COR-L47 (cell line): ENCODE measurements at places on chromosomes 7 and 10.

DNA sequence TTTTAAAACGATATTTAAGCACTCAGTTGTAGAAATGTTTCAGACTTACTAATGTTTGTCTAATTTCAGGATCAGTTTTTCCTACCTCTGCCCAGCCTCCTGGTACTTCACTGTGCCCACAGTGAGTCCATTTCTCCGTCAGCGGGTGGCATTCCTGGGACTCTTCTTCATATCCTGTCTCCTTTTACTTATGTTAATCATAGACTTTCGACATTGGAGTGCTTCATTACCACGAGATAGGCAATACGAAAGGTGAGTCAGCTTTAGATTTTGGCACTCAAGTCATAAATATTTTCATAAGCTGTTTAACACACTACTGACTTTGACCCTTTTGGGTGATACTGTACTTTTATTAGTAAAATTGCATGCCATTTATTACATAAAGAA, 2.1 kb downstream of the ENTPD7 start:
- DNase-seq = no peak

GRCh38 chr10:12811826-12812225, 189.7 kb downstream of the CCDC3 start:
- no peak for DNase-seq

- DNase-seq = no peak
Measured at GRCh38 chr10:125067764-125068163, 92.6 kb downstream of the CTBP2 start.

DNA sequence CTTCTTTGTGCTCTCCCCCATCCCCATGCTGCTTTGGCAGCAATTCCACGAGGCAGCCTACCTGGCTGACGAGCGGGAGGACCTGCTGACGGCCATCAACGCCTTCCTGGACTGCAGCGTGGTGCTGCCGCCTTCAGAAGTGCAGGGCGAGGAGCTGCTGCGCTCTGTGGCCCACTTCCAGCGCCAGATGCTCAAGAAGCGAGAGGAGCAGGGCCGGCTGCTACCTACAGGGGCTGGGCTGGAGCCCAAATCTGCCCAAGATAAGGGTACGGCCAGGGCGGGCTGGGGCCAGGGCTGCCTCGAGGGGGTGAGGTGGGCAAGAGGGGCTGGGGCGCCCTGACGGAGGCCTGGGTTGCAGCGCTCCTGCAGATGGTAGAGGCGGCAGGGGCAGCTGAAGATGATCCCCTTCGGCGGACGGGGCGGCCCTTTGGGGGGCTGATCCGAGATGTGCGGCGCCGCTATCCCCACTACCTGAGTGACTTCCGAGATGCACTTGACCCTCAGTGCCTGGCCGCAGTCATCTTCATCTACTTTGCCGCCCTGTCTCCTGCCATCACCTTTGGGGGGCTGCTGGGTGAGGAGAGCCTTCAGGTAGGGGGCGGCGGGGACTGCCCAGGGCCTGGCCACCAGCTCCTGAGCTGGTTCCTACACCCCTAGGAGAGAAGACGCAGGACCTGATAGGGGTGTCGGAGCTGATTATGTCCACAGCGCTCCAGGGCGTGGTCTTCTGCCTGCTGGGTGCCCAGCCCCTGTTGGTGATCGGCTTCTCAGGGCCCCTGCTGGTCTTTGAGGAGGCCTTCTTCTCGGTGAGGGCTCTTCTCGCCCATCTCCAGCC, 9.4 kb downstream of the FASTK start:
- DNase-seq = no peak

DNA sequence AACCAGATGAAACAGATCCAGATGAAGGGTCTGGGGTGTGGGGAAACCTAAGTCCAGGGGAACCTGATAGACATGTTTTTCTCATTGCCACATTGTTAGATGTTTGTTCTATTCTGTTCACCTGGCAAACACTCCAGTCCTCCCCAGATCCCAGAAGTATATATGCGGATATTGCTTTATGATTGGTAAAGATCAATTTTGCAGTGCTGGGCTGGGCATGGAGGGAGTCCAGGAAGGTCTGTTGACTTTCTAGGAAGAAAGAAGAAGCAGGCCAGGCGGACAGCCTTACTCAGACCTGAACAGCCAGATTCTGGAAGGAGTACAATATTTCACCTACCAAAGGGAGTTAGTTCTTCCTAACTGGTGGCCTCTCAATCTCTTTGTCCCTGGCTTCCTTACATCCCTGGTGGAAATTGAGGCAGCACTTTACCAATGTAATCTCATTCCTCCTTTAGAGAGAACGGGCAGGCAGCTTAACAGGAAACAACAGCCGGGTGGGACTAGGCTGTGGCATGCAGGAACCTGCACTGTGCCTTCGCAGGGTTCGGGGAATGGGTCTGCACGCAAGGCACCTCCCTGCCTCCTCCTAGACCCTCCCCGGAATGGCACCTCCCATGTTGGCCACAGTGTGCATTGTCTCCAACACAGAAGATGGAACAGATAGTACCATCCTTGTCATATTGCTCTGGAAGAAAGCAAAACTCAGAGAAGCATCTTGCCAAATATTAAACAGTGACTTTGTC, 930 bp downstream of the GIMAP6 start:
- no peak for DNase-seq

DNA sequence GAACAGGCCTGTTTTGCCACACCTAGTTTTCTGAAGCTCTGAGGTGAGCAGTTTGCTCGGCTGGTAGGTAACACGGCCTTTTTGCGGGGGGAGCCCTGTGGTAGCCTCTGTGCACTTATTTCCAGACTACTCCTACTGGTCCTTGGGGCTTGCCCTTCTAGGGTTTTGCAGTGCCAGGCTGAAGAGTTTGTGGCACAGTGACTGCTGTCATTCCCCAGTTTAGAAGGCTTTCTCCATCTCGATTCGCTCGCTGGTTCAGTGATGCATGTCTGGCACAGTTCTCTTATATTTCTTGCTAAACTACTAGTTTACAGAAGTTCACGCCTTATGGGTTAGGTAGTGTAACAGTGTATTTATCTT, 711 bp downstream of the KIF20B start:
- no peak for DNase-seq

DNA sequence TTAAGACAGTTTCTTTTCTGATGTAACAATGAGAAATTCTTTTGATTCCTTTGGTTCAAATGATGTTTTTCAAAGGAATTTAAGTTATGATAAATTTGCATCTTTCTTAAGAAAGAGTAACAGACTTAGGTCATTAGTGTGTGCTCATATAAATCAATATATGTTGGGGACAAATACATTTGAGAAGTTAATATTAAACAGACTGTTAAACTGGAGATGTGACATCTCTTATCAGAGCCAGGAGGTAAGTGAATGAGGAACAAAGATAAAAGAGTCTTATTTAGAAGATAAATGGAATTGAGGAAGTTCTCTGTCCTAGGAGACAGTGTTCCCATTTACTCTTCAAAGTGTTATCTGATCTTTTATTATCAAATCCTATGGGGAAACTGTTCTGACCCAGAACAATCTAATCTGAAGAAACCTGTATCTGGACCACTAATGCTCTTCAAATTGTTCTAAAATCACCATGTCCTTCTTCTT, 104.8 kb upstream of the LAMB4 start:
- DNase-seq = no peak

- DNase-seq = no peak
Measured at GRCh38 chr7:27476493-27476892, 186.2 kb downstream of the HIBADH start.

- DNase-seq = no peak
Measured at GRCh38 chr7:5222841-5223411, 32.9 kb downstream of the WIPI2 start.

DNA sequence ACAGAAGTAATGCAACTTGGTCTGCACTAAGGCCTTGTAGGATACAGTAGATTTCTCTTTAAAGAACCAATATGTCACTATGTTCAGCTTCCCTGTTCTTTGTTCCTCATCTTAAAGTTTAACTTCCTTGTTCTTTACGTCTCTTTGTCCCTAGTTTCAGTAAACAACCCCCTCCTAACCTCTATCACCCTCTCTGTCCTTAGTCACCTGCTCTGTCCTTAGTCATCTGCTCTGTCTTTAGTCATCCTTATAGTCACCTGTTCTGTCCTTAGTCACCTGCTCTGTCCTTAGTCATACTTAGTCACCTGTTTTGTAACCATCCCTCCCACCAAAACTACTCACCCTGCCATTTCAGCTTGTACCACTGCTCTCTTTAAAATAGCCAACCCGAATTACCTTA, 144.6 kb upstream of the TMEM106B start:
- no peak for DNase-seq

- DNase-seq = no peak
Measured at GRCh38 chr10:93992400-93993030, 1.2 kb upstream of the PLCE1 start.

GRCh38 chr10:12299222-12299965, 50.0 kb upstream of the CAMK1D start:
- no peak for DNase-seq

GRCh38 chr7:151851782-151852181, 25.1 kb downstream of the PRKAG2 start:
- no peak for DNase-seq

DNA sequence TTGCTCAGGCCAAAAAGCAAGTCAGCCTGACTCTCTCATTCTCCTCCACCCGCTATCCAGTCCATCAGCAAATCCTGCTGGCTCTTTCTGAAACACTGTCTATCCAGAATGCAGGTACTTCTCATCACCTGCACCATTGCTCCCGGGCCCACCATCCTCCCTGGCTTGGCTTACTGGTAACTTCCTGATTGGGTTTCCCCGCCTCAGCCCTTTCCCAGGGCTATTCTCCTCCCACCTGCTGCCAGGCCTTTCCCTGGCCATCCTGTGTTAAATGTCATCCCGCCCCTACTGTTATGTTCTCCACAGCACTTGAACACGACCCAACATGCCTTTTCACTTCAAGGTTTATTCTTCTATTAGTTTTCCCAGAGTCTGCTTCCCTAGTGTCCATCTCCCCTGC, 124.0 kb downstream of the CNNM2 start:
- no peak for DNase-seq

DNA sequence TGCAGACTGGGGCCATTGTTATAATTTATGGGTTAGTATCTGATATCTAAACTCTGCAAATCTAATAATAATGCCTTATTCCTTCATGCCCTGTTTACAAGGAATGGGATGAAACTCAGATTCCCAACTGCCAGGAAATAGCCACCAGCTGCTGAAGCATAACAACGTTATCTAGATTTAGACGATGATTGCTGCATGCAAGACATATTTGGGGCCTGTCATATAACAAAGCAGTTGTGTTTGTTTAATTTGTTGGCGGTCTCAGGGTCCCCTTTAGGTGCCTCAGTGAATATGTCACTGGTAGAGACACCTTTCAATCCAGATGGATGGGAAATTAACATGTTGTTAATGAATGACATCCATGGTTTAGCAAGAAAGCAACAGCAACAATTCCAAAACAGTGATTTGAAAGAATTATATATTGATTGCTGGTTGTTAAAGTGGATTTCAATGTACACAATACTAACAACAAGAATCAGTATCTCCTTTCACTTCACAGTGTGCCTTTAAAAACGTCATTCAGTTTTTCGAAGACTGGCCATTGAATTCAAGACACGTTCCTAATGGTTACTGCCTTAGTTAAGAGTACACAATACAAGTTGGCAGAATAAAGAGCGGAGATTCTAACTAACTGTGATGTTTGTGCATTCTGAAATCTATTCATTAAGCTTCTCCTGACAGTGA, 860.6 kb upstream of the CELF2 start:
- DNase-seq = no peak

DNA sequence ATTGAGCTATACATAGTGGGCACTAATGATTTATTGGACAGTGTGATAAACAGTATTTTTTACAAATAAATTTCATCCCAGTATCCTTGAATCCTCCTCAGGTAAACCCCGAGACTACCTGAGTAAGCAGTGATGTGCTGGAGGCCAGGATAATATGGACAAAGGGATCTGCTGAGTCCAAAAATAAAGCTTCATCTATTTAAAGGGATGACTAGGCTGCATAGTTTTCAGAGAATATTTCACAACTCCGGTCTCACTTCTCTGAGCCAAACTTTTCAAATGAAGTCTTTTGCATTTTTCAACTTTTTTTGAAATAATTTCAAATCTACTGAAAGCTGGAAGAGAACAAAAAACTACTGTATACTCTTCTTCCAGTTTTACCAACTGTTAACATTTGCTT, 2.5 kb downstream of the ACTR3B start:
- DNase-seq = no peak

DNA sequence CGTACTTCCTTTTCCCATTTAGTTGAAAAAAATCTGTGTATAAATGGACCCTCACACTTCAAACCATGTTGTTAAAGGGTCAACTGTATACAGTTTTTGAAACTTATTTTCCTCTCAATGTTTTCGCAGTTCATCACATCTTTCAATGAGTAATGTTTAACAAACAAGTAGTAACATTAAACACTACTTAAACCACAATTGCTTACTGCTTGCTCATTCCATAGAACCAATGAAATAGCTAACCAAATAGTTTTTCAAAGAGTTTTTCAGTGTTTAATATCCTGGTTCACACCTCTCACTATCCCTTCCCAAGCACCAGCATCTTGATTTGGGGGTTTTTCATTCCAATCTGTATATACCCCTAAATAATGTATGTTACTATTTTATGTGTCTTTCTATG, 9.1 kb downstream of the SEM1 start:
- DNase-seq = no peak

DNA sequence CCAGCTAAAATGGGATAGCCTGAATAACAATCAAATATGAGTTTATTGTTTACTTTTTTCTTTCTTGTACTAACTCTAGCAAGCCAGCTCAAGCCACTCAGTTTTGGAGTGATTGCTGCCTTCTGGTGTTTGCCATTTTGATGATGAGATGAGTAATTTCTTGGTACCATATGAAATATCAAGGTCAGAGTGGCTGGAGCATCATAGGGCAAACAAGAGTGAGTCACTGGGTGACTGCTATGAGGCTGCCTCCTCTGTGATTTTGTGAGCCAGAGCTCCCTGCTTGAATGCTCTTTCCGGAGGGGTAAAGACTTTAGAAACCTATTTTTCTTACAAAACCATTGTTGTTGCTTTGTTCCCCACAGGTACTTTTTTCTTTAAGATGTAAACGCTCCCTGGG, 295.6 kb downstream of the PRKG1 start:
- no peak for DNase-seq

GRCh38 chr10:35328404-35329037, 7.8 kb upstream of the CCNY start:
- DNase-seq = no peak

DNA sequence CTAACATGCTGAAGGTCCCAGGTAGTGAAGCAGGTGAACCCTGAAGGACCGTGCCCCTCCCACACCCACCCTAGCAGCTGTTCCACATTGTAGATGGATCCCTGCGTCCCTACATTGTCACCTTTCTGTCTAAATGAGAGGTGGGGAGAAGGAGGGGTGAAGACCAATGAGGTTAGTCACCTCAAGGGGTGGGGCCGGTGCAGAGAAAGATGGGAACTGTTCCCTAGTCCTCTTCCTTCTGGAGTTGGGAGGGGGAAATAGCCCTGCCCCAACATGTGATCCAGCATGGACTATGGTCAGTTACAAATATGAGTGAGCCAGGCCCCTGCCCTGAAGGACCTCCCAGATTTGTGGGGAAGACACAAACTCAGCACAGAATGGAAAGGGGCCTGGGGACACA, 124.5 kb downstream of the LHPP start:
- DNase-seq = no peak

- DNase-seq = no peak
Measured at GRCh38 chr10:129375912-129376311, 91.1 kb upstream of the MGMT start.
